ENCODE measurements at places on chromosomes 1 and 21. TPM values are rescaled to one million over a fixed set of nuclear protein-coding genes. Genes with fewer than 3 reads are reported as not detected.
A peak's percentile ranks its signal among the peaks of the same experiment; 100 is the strongest.

DNA sequence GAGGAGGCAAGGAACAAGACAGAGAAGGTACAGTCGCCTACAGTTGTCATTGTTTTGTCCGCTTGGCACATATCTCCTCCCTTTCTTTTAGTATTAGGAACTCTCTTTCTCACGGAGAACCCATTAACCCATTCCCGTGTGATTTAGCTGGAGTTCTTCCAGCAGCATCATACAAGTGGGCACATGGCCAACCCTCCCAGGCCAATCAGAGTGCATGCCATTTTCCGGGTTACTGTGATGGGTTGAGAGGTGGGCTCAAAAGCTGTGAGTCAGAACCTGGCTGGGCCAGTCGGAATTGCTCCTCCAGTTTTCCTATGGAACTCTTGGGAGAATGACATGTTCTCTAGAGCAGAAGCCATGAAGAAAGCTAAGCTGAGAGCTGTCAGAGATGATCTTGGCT lies 83.1 kb upstream of the SOD1 start:
- DNase-seq = peak; percentile 52

MIB2 gene
- total RNA-seq = 22.7 TPM

- DNase-seq = no peak
These were observed 90.2 kb downstream of the TGFBR3 start for GRCh38 chr1:91795591-91796389.

DNA sequence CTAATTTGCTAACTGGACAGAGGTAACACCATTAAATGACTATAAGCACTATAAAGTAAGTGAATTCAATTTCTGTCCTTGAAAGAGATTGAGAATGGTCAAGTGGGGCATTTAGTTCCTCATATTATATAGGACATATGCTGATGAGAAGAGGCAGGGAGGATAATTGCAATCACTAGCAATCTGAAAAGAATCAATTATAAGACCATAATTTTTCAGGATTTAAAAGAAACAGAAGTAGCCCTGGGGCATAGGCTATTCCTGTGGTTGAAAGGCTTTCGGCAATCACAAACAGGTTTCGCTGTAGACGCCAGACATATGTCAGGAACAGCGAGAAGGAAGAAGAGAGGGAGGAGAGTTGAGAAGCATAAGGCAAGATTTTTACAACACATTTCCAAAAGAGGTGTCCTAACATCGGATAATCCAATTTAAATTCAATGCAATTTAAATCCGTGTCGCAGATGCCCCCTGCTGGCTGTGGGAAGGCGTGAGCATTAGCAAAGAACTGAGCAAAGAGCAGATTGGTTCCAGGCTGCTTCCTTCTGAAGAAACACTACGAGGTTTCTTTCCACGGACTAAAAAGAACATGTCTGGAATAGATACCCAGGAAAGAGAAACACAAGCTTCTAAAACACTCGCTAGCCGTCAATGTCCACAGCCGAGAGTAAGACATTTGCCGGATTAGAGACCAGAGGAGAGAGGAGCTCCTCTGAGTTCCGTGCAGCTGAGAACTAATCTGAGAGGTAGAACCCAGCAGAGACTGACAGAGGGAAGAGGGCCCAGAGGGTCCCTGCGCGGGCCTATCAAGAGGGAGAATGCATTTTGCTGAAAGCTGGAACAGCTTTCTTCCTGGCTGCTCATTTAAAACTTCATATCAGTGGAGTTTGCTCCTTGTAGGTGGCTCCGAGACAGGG lies 27.9 kb downstream of the RGS5 start:
- peak; percentile 64 for DNase-seq

- DNase-seq = no peak
These were observed 244.3 kb upstream of the NRIP1 start for GRCh38 chr21:15309022-15309590.

DNA sequence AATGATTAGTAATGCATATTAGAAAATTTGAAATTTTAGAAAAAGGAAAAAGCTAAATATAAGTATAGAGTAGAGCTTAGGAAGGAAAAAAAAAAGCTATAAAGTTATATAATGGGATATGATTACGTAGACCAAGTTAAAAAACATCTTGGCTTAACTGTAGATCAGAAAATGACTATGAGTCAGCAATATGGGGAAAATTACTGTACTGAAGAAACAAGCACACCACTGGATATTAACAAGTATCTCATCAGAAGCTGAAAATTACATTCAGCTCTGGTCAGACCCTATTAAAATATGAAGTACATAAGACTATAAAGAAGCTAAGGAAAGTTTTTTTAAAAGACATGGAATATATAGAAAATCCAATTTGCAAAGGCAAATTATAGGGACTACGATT lies 19.5 kb downstream of the DNAJC8 start:
- DNase-seq = no peak

VAV3 gene
- total RNA-seq = 2.2 TPM

DNA sequence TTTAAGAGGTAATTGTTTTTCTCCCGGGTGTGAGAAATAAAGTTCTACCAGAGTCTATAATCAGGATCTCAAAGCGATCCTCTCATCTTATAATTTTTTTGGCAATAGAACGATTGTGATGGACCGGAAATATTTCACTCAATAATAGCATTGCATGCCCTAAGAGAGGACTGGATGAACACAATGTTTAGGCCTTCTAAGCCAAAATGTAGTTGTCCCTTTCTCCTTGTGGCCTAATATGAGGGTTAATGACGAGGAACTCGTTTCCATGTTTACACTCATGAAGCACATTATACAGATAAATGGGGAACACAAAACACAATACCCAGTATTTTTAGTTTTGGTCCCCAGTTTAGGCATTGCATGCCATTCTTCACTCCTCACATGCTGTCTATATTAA lies 5.9 kb downstream of the TBX15 start:
- DNase-seq = no peak

TRNP1 gene
- total RNA-seq = 29.5 TPM
